ENCODE measurements at places on chromosomes 2 and 18. TPM values are rescaled to one million over a fixed set of nuclear protein-coding genes. Genes with fewer than 3 reads are reported as not detected.

DNA sequence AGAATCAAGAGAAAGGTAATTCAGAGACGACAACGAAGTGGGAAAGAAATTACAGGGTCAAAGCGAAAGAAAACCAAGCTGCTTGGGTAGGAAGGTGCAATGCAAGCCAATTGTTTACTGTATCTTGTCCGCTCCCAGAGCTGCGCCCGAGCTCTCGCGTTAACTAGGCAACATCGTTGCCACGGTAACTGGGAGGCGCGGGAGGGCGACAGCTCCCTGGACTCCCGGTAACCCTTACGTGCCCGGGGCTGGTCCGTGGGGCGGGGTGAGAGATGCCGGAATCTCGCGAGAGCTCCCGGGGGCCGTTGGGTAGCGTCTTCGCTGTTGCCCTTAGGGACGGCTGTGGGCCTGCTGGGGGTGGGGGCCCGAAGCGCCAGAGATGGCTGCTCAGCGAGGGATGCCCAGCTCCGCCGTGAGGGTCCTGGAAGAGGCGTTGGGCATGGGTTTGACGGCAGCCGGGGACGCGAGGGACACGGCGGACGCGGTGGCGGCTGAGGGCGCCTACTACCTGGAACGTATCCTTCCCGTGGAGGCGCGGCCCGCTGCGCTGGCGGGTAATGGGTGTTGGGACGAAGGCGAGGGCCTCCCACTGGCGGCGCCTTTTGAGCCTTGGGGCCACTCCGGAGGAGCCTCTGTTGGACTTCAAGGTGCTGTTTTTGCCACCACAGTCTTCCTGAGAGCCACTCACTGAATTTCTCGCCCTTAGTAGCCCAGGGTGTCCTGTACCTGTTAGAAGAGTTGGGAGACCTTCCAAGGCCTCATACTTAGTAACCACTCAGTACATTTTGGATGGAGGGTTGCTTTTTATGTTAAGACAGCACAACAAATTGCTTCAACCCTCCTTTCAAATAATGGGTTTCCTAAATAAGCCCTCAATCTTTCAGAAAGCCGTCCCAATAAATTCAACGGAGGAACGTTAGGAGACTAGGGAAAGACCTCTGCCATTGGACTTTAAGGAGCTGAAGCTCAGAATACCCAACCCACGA, at the start of gene SPAG16:
SPAG16 (plus strand) TSS at position 360 of the 986 bp plus-strand sequence.
- DNase-seq, result peak; percentile 96

DNA sequence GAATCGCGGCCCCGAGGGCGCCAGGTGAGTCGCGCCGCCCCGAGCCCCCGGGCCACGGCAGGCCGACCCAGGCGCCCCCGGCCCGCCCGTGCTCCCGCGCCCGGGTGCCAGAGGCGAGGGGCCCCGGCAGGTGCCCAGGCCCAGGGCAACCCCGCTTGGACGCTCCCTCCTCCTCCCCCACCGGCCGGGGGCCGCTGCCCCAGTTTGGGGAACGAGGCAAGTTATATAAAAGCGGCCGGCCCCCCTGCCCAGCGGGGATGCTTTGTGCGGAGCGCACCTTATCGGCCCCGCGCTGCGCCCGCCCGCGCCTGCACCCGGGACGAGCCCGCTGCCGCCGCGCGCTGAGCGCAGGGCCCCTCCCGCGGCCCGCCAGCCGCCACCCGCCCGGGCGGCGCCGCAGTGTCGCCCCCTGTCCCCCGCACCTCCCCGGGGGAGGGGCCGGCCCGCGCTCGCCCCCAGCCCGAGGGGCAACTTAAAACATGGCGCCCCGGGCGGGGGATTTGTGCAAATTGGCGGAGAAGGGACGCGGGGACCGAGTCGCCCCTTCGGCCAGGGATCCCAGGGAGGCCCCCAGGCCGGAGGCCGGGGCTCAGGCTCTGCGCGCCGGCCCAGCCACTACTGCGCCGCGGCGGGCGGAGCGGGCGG, 639 bp downstream of the EPB41L3 start:
- no peak for DNase-seq

GRCh38 chr2:121004950-121005349, 269.3 kb downstream of the GLI2 start:
- DNase-seq, result no peak

The FLACC1 gene
- total RNA-seq, result 8.3 TPM

DNA sequence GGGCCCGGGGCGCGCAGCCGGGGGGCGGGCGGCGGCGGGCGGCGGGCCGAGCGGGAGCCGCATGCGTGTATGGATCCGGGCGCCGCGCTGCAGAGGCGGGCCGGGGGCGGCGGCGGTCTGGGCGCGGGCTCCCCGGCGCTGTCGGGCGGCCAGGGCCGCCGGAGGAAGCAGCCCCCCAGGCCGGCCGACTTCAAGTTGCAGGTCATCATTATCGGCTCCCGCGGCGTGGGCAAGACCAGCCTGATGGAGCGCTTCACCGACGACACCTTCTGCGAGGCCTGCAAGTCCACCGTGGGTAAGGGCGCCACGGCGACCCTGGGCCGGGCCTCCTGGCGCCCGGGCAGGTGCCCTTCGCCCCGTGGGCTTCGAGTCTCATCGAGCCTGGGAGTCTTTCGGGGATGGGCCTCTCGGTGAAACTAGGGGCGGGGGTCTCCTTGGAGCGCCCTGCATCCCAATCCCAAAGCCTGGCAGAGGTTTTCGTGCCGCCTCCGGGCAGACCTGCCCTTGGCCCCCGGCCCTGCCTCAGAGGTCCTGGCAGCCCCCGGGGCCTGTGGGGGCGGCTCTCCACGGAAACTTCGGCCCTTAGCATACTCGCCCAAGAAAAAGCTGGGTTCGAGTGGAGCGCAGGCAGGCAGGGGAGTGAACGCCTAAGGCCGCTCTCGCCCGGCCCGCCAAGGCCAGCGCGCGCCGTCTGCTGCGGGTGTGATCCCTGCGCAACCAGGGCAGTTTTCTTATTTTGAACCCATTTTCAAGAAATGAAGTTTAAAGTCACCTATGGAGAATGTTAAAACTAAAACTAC, 622 bp downstream of the RAB12 start:
- peak; percentile 50 for DNase-seq

The ANKRD36B gene
- total RNA-seq, result 2.6 TPM

DNA sequence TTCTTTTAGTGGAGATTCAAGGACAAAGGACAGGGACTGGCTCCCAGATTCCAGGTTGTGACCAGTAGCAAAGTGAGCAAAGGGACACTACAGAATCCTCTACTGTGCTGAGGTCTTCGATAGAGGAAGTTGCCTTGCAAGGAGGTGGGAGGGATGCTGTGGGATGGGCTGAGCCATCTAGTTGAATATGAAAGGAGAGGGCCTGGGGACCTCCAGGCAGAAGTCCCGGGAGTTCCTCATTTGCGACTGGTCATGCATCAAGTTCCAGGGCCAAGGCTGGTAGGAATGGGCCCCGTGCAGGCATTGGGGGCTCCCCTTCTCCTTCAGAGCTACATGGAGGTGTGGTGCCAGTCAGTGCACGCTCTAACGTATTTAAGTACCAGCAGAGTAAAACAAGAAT, 12.6 kb upstream of the PROM2 start:
- no peak for DNase-seq

GRCh38 chr2:118084491-118085089, 3.7 kb upstream of the INSIG2 start:
- DNase-seq, result no peak

DNA sequence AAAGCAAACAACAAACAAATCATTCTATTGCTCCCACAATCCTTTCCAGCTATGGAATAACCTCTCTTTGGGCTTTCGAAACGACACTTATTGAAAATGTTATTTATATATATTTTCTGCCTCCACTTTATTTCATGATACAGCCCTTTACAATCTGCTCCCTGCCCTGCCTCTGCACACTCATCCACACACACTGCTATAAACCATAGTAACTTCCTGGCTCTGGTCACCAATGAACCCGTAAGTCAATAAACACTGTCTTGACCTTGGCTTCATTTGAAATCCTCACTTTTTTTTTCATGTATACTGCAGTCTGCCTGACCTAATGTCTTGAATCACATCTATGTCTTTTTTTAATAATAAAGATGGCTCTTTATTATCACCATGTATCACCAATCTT, 161.5 kb downstream of the SLC39A10 start:
- no peak for DNase-seq

DNA sequence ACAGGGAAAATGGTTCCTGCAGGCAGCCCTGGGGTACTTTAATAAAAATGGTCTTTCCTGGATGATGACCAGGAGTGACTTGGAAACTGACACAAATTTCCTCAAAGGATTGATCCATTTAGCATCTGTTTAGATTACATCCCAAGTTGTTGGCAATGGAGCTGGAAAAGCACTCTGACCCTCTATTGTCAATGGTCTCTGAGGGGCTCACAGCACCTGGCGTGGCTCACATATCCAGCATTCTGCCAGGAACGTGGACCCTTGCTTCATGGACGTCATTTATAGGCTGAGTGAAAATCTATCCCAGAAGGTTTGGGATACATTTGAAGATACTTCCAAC, 43.8 kb downstream of the SERTAD2 start:
- DNase-seq, result no peak

GRCh38 chr2:189826039-189826438, 41.8 kb downstream of the PMS1 start:
- no peak for DNase-seq

- DNase-seq, result no peak
These were observed 14.8 kb upstream of the SMAD2 start for GRCh38 chr18:47944972-47945852.

DNA sequence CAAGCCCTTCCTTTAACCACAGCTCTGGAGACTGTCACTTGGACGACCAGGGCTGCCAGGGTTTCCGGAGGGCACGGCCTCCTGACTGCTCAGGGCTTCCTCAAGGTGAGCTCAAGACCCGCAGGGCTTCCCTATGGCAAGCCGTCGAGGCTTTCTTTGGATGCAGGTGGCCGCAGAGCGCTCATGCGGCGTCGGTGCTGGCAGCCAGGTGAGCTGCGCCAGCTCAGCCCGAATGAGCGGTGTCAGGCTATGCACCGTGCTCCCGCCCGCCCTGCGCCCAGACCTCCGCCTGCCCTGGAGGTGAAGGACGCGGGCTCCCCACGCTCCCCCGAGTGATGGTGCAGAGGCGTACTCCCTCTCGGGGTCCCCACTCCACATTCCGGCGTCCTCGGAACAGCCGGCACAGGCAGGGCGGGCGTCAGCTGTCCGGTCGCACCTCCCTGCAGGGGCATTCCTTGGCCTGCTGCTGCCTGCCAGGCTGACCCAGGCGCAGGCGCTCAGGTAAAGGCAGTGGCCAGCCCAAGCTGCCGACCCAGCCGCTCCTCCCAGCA, 20.8 kb upstream of the TUBB6 start:
- no peak for DNase-seq

DNA sequence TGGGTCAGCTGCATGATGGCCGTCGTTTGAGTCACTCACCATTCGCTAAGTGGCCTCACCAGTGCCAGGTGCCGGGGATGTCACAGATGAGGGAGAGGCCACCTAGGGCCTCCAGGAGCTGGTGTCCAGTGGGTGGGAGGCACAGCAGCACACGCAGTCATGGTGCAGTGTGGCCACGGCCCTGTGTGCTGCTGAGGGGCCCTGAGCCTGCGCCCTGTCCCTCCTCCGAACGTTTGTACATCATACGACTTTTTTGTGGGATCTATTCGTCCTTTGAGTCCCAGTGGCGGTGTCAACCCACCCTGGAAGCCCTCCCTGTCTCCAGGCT, 30.1 kb upstream of the ODC1 start:
- no peak for DNase-seq

DNA sequence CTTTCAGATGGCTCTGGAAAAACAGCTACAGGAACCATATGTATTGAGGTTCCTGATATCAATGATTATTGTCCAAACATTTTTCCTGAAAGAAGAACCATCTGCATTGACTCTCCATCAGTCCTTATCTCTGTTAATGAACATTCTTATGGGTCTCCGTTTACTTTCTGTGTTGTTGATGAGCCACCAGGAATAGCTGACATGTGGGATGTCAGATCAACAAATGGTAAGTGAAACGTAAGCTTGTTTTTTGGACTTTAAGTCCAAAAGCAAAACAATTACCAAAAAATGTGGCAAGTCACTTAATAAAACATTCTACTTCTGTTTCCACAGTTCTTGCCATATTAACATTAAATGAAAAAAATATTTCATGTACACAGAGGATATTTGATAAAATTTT, 26.8 kb downstream of the DSG4 start:
- DNase-seq, result no peak

DNA sequence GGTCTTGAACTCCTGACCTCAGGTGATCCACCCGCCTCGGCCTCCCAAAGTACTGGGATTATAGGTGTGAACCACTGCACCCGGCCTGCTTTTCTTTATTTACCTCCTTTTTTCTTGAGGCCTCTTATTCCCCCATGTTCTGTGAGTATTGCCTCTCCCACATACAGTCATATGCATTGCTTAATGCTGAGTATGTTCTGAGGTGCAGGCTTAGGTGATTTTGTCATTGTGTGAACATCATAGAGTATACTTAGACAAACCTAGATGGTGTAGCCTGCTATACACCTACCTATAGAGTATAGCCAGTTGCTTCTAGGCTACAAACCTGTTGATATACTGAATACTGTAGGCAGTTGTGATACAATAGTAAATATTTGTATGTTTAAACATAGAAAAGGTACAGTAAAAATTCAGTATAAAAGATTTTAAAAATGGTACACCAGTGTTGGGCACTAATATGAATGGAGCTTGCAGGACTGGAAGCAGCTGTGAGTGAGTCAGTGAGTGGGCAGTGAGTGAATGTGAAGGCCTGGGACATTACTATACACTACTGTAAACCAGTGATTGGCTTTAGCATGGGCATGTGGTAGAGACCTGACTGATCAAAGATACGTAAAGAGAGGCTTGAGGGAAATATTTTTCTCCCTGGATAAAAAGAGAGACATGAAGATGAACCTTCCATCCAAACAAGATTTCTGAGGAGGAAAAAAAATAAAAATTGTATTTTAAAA, 17.6 kb downstream of the SLC39A10 start:
- no peak for DNase-seq

The DUSP19 gene
- 10.8 TPM for total RNA-seq

DNA sequence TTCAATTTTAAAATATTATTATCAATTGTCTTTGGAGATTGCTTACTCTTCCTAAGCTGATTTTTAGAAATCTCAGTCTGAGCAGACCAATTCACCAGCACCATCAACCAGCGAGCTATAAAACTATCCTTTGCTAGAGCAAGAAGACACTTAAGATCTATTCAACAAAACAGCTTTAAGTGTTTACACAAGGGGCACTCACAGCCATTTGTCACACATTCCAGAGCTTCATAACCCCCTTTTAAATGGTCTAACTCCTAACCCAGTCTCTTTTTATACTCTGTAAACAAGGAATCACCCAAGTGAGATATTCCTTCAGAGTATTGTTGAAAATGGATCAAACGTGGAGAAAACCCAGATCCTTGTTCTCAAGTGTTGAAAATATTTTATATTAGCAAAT, 1294.1 kb upstream of the CHAC2 start:
- no peak for DNase-seq

GRCh38 chr2:98343285-98343684, 3.0 kb upstream of the CNGA3 start:
- no peak for DNase-seq

The RPL37A gene
- 1,979 TPM for total RNA-seq

- DNase-seq, result no peak
These were observed 21.1 kb downstream of the KIF5C start for GRCh38 chr2:148896136-148896535.

GRCh38 chr18:79644666-79645057, 34.9 kb upstream of the CTDP1 start:
- DNase-seq, result no peak

- DNase-seq, result peak; percentile 34
These were observed 126.9 kb upstream of the CTDP1 start for GRCh38 chr18:79552696-79553095.

The IL18R1 gene
- 0.67 TPM for total RNA-seq

The GPR17 gene
- not detected for total RNA-seq
